NCI-H146 (cell line): ENCODE measurements at places on chromosomes 12 and 14.

GRCh38 chr12:42902001-42902400, 312.5 kb upstream of the PRICKLE1 start:
- DNase-seq, result no peak

DNA sequence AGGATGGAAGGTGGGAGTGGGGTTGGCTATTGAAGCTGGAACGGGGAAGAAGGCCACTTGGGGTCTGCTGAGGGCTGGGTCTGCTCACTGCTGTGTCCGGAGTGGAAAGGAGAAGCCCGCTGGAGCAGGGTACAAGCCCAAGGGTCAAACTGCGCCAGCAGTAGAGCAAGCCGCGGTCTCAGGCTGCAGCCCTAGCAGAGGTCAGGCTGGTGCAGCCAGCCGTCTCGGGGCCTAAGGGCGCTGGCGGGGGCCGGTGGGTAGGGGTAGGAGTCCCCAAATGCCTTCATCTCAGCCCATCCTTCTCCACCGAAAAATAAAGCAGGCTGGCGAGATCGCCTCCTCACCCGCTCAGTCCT, 718 bp upstream of the JDP2 start:
- DNase-seq, result no peak

DNA sequence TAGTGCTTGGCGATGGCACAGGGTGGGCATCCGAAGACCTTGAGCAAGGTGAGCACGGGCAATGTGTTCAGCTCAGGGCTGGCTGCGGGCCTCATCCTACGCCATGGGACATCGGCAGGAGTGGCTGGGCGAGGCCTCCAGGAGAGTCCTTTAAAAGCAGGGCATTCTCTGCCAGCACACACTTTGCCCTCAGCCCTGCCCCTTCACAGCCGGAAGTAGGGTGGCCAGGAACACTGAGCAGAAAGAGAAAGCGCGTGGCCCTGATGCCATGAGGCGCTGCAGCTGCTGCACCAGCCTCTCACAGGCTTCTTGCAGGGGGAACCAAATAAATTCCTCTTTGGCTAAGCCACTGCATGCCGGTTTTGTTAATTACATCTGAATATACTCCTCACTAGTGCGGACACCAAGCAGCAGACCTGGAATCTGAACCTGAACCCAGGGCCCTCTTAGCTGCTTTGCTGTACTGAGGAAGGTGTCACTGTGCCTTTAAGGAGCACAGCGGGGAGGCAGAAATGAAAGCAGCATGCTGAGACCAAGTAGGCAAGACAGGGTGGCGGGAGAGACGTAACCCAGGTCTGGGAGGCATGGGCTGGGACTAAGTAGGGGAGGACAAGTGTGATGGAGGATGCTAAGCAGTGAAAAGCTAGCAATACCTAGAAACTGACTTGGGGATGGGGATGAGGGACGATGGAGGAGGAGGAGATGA, 155.2 kb downstream of the TTC7B start:
- DNase-seq, result peak; percentile 19

- no peak for DNase-seq
Measured at GRCh38 chr14:32417956-32418552, 89.0 kb downstream of the AKAP6 start.

DNA sequence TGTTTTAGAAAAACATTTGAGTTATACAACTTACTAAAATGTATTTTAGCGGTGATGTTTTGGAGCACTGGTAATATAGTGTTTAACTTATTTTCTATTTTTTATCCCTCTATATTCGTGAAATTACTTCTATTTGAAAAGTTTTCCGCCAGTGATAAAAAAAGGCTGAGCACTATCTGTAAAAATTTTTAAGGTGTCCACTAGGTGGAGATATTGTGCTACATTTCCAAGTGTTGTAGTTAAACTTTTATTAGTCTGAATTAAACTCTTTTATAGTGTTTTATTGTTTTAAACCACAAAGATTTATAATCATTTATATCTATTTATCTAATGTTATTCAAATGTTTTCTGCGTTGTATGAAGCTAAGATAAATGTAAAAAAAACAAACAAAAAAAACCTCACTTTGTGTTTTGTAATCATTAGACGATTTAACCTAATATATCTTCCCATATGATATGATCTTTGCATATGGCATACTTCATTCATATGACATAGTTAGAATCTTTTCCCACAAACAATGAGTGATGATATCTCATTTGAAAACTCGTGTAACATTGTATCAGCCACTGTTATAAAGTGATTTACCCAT, 11.8 kb downstream of the ALG10B start:
- DNase-seq, result peak; percentile 28

DNA sequence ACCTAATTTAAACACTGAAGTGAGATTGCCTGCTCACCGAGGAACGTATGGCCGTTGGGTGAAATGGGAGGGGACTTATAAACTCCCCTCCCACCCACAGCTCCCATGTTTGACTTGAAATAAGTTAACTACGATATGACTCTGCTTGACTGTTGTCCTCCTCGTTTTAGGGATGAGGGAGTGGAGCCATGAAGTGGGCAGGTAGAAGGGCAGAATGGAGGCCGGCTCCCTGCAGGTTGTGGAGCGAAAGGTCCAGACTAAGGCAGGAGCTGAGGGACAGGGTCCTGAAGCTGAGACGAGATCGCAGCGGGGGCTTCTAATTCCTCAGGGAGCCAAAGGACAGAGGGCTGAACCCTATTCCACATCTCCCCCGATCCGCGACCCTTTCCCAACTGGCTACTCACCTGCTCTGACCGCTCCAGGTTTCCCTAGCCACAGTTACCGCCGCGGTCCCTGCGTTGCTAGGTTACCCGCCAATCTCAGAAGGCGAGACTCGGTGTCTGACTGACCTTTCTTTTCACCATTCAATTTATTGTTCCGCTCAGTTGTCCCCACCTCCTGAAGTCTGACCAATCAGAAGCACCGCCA, 577 bp upstream of the TPCN1 start:
- peak; percentile 57 for DNase-seq

DNA sequence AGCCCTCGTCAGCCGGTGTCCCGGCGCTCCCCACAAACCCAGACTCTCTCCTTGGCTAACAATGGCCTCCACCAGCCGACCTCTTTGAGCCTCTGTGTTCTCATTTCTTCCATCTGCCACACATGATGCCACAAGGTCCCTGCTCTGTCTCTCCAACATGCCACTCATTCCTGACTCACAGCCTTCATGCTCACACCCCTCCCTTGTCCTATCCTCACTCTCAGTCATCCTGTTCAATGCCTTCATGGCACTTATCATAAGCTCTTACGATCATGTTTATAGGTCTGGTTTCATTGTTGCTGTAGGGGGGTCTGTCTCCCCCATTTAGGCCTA, 9.6 kb upstream of the SERPINA11 start:
- no peak for DNase-seq

DNA sequence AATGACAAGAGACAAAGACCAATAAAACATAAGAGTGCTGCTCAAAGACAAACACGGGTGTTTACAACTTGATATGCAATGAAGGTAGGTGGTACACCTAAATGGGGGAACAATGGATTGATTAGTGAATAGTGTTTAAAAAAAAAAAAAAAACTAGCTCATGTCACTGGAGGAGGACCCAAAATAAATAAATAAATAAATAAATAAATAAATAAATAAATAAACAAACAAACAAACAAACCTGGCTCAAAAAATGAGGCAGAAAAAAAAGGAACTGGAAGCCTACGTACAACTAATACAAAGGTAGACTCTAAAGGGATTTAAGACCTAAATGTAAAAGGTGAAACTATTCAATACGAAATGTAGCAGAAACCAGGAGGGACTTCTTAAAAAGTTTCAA, 18.6 kb downstream of the NAP1L1 start:
- DNase-seq, result no peak

DNA sequence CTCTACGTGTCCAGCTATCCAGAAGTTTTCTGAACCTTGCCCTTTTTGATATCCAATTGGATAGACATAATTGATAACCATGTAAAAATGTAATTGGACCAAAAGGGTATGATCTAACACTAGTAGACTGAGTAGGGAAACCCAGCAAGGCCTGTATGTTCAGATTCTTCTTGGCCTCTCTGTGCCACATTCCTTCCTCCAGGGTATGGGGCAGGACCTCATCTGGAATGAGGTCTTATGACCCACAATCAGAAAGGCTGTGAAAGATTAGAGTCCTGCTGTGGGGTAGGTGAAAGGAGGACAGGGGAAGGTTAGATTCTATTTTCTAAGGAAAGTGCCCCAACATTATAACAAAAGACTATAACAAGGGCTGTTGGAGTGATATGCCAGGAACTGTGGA, 51.3 kb upstream of the A2ML1 start:
- DNase-seq, result no peak

DNA sequence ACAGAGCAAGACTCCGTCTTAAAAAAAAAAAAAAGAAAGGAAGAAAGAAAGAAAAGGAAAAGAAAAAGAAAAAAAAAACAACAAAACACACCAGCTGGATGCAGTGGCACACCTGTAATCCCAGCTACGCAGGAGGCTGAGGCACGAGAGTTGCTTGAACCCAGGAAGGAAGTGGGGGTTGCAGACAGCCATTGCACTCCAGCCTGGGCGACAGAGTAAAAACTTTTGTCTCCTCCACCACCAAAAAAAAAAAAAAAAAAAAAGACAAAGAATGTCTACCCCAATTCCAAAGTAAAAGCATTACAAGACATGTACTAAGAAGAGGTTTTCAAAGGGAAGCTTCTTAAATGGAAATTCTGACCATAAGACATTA, 53.4 kb downstream of the HNRNPC start:
- DNase-seq, result no peak

DNA sequence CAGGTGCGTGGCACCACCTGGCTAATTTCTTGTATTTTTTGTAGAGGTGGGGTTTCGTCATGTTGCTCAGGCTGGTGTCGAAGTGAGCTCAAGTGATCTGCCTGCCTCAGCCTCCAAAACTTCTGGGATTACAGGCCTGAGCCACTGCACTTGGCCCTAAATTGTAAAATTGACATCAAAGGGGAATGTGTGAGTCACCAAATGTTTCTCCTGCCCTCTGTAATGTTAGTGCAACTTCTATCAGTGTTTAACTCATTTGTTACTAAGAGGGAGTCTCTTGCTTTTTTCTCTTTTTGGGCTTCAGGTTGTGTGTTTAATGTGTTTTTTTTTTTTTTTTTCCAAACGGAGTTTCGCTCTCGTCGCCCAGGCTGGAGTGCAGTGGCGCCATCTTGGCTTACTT, 2.3 kb downstream of the TULP3 start:
- DNase-seq, result no peak

GRCh38 chr14:22884738-22885523, 1.9 kb downstream of the REM2 start:
- no peak for DNase-seq

DNA sequence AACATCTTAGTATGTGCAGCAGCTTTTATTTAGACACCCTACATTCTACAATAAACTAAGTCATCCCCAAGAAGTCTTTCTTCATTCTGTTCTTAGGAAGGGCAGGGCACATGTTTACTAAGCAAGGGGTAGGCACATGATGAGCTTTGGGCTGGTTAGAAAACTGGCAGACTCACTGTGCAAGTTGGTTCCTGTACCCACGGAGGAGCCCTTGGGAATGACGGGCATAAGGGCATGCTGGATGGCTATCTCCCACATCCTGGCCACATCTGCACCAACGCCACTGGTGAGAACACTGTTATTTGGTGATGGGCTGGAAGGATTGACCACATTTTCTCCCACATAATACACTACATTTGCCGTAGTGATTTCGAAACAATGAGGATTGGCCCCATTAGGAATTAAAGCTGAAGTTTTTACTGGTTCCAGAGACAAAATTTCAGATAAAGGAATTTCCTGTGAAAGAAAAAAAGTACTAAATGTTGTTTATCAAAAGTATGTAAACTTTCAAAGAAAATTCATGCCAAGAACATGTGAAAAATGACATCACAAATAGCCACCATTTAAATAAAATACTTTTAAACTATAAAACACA, 297.0 kb downstream of the PRKD1 start:
- DNase-seq, result no peak

DNA sequence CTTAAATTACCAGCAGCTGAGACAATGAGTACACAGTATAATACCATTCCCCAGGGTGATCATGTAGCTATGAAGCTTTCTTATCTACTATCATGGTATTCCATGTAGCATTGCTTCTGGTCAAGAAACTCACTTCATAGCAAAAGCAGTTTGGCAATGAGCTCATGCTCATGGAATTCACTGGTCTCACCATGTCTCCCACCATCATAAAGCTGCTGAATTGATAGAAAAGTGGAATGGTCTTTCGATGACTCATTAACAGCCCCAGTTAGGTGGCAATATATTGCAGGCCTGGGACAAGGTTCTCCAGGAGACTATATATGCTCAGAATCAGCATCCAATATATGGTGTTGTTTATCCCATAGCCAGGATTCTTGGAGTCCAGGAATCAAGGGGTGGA, 553.7 kb downstream of the FOXG1 start:
- no peak for DNase-seq

DNA sequence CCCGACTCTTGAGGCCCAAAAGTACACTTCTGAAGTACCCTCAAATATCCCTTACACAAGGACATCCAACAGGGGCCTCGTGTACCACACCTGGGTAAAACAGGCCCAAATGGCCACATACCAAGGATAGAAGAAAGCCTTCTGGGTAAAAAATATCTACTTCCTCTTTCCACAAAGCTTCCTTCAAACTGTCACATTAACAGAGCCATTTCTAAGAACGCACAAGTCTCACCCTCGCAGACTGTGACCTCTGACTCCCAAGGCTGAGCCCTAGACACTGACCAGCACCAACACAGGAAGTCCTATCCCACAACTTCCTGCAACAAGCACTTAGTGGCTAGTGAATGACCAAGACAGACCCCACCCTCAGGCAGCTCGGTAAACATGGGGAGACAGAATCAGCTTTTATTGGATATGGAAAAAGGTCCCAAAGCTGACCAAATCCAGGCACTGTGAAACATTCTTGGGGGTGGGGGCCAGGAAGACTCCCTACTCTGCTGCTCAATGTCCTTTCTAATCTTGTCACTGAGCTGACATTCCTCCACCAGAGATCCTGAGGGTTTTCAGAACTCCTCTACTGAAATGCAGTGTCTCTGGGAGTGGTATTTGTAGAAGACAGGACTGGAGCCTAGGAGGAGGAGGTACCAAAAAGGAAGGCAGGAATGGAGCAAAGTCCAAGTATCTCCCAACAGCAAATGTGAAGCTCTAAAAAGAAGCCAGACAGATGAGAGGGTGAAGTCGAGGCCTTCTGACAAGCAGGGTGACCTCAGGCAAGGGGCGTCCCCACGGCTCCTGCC, 15.9 kb downstream of the KCTD10 start:
- no peak for DNase-seq

DNA sequence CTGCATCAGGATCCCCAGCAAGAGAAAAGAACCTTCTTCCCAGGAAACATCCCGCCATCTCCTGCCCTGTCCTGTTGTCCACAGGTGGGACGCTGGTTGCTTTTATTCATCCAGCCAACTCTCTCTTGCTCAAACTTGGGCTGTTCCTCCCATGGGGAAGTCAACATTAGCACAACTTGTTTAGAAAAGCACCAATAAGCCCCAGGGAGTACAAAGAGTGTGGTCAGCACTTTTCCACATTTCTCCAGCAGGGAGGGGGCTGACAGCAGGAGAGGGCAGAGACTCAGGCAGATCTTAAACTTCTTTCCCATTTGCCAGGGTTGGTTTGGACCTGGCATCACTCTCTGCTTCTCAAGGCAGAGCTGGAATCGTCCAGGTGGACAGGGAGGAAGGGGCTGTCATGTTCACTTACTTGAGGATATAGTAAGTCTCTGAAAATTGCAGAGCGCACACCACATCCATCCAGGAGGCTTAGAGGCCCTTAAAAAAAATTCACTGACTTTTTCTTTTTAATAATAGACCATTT, 74.9 kb downstream of the RBM19 start:
- no peak for DNase-seq

GRCh38 chr14:36657399-36658122, 4.1 kb upstream of the PAX9 start:
- no peak for DNase-seq
